HepG2 (cell line): ENCODE measurements at places on chromosomes 1 and 21. TPM values are rescaled to one million over a fixed set of nuclear protein-coding genes. Genes with fewer than 3 reads are reported as not detected.

SMCP gene
- total RNA-seq = not detected in 2 replicates

HAX1 gene
- 89.2 and 104 TPM in 2 replicates for total RNA-seq

HFM1 gene
- 0.29 and 1.4 TPM in 2 replicates for total RNA-seq

VANGL2 gene
- not detected in 2 replicates for total RNA-seq

ATP6V1G3 gene
- total RNA-seq = not detected in 2 replicates

TRPM2 gene
- total RNA-seq = 0.07 TPM in 1 of 2 replicates, not detected in the other

NPR1 gene
- not detected in 2 replicates for total RNA-seq

CD5L gene
- total RNA-seq = not detected in 2 replicates

MAGOH gene
- total RNA-seq = 87.0 and 145 TPM in 2 replicates

DNA sequence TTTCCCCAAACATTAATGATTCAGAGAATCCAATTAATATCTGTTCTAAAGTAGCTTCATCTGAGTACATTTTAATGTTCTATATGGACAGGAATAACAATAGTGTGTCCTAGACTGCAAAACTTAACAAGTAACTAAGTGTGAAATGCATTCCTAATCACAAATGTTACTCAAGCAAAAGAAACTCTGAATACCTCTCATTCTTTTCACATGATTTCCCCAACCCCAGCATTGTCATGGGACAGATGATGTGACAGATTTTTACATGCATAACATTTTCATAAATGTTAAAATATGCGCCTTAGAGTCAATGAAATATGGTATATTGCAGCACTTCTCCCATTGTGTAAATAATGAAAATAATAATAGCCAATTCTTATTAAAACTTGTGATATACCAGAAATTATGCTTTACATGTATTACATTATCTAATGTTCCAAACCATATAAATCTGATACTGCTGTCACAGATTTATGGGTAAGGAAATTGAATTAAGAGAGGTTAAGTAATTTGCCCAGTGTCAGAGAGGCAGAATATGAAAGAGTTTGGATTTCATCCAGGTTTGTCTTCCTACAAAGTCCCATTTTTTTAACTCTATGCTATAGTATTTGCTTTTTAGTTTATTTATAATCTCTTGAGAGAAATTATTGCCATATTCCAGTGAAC, 269.4 kb downstream of the LRRC7 start:
- H3K27me3 ChIP-seq = no peaks in the 10 kb centered on the region
- H3K4me3 ChIP-seq = no peak overlapping the region
- no peak for DNase-seq
- no peaks in the 10 kb centered on the region for H3K4me1 ChIP-seq

DNA sequence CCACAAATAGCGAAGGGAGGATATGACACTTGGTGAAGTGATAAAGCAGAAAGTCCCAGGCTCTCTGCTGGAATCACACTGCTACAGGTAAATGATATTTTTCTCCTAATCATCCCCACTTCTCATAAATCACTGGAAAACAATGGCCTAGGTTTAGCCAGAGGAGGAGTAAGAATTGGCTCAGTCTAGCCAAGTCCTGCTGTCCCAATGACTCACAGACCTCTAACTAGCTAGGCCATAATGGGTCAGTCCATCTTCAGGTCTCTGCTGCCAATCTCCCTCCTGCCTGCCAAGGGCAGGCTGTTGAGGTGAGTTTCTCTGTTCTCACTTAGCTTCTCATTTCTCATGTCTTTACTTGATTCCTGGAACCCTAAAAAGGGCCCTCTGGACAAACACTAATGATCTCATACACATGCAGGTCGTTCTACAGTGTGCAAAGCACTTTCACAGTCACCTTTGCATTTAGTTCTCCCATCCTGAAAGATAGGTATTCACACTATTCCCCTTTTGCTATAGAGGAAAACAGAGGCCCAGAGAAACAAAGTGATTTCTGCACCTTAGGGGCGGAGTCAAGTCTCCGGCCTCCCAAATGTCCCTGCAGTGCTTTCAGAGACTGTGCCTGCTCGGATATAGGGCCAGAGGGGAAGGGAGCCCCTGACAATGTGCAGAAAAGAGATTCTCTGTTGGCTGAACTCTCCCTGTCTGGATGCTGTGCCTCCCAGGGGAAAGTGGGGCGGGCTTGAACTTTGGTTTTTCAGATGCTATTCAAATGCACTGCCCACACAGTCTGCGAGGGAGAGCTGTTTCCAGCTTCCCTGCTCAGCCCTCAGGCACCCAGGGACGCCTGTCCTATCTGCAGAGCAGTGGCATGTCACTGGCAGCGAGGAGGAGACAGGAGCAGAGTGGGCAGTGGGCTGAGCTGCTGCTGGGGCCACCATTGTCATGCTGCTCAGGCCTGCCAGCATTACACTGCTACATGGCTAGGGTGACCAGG, 3.9 kb upstream of the CDK18 start:
- peaks cover 85% of the 10 kb centered on the region for H3K4me1 ChIP-seq
- no peaks in the 10 kb centered on the region for H3K36me3 ChIP-seq
- H3K4me3 ChIP-seq = no peak overlapping the region

DNA sequence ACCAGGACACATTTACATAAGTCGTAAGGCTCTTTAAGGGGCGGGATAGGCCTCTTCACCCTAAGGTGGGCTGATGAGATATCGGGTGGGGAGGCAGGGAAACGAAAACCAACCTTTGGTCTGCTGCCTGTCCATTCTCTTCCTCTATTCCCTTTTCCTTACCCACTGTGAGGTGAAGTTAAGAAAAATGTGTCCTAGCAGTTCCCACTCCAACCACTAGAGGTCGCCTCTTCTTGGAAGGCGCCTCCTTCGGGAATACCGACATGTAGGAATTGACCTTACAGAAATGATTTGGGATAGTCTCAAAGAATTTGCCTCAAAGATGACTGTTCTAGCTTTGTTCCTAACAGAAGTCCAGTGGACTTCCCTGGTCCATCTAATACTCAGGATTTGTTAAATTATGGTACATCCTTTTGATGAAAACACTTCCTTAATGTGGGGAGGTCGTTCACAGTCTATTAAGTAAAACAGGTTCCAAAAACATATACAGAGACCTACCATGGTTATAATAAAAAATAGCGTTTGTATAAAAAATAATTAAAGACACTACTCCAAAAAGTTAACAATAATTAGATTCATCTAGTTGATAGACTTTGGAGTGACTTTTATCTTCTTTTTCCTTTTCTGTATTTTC, 14.1 kb downstream of the AZIN2 start:
- no peak overlapping the region for H3K27ac ChIP-seq
- H3K4me1 ChIP-seq = no peaks in the 10 kb centered on the region
- H3K4me3 ChIP-seq = no peak overlapping the region
- H3K27me3 ChIP-seq = no peaks in the 10 kb centered on the region

- no peak overlapping the region for H3K4me3 ChIP-seq
- H3K4me1 ChIP-seq = peaks cover 22% of the 10 kb centered on the region
- no peak overlapping the region for H3K27ac ChIP-seq
- H3K36me3 ChIP-seq = no peaks in the 10 kb centered on the region
- H3K27me3 ChIP-seq = no peaks in the 10 kb centered on the region
These were observed 16.9 kb upstream of the ARHGAP29 start for GRCh38 chr1:94254073-94254810.

GRCh38 chr1:117237726-117238381, 27.1 kb upstream of the VTCN1 start:
- no peak overlapping the region for H3K4me3 ChIP-seq
- H3K27ac ChIP-seq = no peak overlapping the region
- no peak for DNase-seq
- peaks cover 7% of the 10 kb centered on the region for H3K4me1 ChIP-seq
- H3K36me3 ChIP-seq = no peaks in the 10 kb centered on the region

- H3K27me3 ChIP-seq = peaks cover 37% of the 10 kb centered on the region; the same call in 2 of the 3 replicates
- no peak overlapping the region for H3K4me3 ChIP-seq
- no peak overlapping the region for H3K27ac ChIP-seq
- no peaks in the 10 kb centered on the region for H3K36me3 ChIP-seq
These were observed 132.0 kb downstream of the FOXD2 start for GRCh38 chr1:47569681-47570470.

- H3K4me1 ChIP-seq = no peaks in the 10 kb centered on the region
- H3K36me3 ChIP-seq = no peaks in the 10 kb centered on the region
- no peaks in the 10 kb centered on the region for H3K27me3 ChIP-seq
- DNase-seq = no peak
- H3K27ac ChIP-seq = no peak overlapping the region
These were observed 188.8 kb downstream of the TTLL7 start for GRCh38 chr1:83810144-83810543.

GRCh38 chr1:45259053-45259452, 52.6 kb upstream of the ZSWIM5 start:
- no peak overlapping the region for H3K4me3 ChIP-seq
- no peaks in the 10 kb centered on the region for H3K27me3 ChIP-seq
- no peak for DNase-seq
- peaks cover 44% of the 10 kb centered on the region for H3K4me1 ChIP-seq
- H3K36me3 ChIP-seq = no peaks in the 10 kb centered on the region

DNA sequence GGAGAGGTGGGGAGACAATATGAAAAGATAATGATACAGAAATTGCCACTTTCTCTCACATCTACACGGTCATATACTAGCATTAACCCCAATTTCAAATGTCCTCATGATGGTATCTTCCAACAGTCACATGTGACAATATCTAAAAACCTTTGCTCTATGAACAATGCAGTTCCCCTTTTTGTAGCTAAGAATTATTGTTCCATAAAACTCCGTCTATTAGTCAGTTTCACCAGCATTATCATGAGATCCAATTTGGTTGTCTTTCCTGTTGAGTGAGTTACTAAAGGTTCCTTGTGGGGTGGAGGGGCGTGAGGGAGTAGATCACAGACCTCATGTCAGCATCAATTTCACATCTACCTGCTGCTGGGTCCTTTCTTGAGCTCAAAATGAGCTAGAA, 1.7 kb downstream of the TIAM1 start:
- no peak for DNase-seq
- no peak overlapping the region for H3K4me3 ChIP-seq
- H3K4me1 ChIP-seq = no peaks in the 10 kb centered on the region
- peaks cover 20% of the 10 kb centered on the region; the same call in 2 of the 3 replicates for H3K27me3 ChIP-seq
- no peak overlapping the region for H3K27ac ChIP-seq
- H3K36me3 ChIP-seq = no peaks in the 10 kb centered on the region

GRCh38 chr1:26526287-26526686, 3.3 kb upstream of the RPS6KA1 start:
- H3K4me3 ChIP-seq = no peak overlapping the region
- H3K27me3 ChIP-seq = no peaks in the 10 kb centered on the region; the same call in 1 of the 2 replicates
- peaks cover 36% of the 10 kb centered on the region for H3K4me1 ChIP-seq
- H3K36me3 ChIP-seq = no peaks in the 10 kb centered on the region

DNA sequence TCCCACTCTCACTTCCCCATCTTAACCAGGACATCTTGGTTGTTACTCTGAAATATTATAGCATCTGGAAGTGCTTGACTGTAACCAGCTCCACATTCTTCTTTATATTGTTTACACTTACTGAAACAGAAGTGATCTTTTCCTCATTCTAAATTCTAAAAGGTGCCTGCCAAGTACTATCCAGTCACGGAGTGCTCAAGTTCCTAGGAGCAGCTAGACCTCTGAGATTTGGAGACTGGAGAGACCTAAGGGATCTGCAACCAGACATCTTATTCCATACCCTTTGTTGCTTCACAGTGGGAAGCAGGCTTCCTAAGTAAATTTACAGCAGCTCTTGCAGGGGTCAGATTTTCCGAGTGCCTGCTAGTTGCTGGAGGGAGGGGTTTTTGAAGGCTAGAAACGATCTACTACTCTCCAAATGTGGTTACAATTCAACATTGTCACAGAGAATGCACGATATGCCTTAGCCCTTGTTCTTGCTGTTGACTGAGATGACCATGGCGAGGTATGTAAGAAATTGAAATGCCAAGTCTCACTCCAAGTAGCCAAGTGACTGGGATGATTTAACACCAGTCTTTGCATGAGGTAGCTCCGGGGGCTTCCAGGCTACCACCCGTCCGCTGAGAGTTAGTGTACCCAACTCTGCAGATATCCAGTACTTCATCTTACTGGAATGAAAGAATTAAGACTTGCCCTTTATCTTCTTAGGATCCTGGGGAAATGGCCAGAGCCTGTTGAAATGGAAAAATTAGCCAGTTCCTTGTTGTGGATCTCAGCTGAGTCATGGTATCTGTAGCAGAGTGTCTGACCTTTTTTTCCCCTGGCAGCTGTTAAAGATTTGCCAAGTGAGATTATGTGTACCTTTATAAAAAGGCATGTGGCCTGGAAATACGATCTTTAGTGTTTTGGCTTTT, 150.8 kb downstream of the MAST2 start:
- no peak overlapping the region for H3K4me3 ChIP-seq
- no peaks in the 10 kb centered on the region for H3K27me3 ChIP-seq
- DNase-seq = peak; percentile 29
- H3K36me3 ChIP-seq = no peaks in the 10 kb centered on the region

- H3K36me3 ChIP-seq = no peaks in the 10 kb centered on the region
- peaks cover 15% of the 10 kb centered on the region for H3K27me3 ChIP-seq
- DNase-seq = no peak
- no peaks in the 10 kb centered on the region for H3K4me1 ChIP-seq
- H3K27ac ChIP-seq = no peak overlapping the region
These were observed 100.1 kb upstream of the C1orf174 start for GRCh38 chr1:3999941-4000735.

- H3K4me3 ChIP-seq = no peak overlapping the region
- DNase-seq = no peak
- no peaks in the 10 kb centered on the region for H3K27me3 ChIP-seq
- no peak overlapping the region for H3K27ac ChIP-seq
- H3K4me1 ChIP-seq = peaks cover 6% of the 10 kb centered on the region; the same call in 1 of the 2 replicates
These were observed 9.9 kb upstream of the CAP1 start for GRCh38 chr1:40030528-40031135.

- H3K27me3 ChIP-seq = no peaks in the 10 kb centered on the region; the same call in 2 of the 3 replicates
- DNase-seq = no peak
- H3K4me3 ChIP-seq = no peak overlapping the region
- H3K36me3 ChIP-seq = no peaks in the 10 kb centered on the region
These were observed 3.4 kb upstream of the PIGR start for GRCh38 chr1:206949641-206950040.

DNA sequence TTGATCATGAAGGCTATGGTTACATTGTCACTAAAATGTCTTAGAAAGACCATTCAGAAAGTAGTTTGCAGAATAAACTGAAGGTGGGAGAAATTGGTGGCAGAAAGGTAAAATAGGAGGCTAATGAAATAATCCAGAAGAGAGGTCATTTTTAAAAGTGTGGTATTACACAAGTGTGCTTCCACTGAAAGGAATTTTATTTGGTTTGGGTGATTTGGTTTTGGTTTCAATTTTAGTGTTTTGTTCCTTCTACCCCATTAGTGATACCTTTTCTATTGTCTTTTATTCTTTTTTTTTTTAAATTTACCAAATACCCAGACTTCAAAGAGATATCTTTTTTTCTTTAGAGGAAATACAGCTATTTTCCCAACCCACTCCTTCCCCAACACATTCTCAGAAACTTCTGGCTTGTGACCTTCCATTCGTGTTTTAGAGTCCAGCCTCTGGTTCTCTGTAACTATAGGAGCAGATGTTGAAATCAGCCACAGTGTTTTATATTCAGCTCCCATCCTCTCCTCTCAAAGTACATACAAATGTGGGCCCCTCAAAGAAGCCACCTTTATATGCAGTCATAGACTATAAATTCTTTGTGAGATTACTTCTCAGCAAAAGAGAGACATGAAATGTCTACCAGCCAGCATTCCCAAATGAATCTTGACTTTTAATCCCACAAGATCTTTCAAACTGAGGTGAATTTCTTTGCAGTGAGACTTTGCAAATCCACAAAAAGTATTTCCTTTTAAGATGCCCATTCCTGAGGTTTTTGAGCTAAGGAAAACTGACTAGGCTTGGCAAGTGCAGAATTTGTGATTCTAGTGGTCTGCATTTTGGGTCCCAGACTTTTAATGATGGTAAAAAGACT, 42.0 kb upstream of the PALMD start:
- H3K27me3 ChIP-seq = no peaks in the 10 kb centered on the region
- H3K36me3 ChIP-seq = no peaks in the 10 kb centered on the region
- peaks cover 55% of the 10 kb centered on the region for H3K4me1 ChIP-seq
- no peak for DNase-seq
- H3K27ac ChIP-seq = peak overlapping the region; percentile 21
